CD4-positive, alpha-beta memory T cell (primary cell): ENCODE measurements at places on chromosomes 4 and X.
A peak's percentile ranks its signal among the peaks of the same experiment; 100 is the strongest.

GRCh38 chr4:26406346-26406975 is 83.8 kb downstream of the CCKAR start:
- no peak for DNase-seq

GRCh38 chrX:8089141-8089540 is 81.9 kb downstream of the VCX2 start:
- no peak for DNase-seq

GRCh38 chrX:78622831-78623230 is 36.3 kb downstream of the RTL3 start:
- no peak for DNase-seq

DNA sequence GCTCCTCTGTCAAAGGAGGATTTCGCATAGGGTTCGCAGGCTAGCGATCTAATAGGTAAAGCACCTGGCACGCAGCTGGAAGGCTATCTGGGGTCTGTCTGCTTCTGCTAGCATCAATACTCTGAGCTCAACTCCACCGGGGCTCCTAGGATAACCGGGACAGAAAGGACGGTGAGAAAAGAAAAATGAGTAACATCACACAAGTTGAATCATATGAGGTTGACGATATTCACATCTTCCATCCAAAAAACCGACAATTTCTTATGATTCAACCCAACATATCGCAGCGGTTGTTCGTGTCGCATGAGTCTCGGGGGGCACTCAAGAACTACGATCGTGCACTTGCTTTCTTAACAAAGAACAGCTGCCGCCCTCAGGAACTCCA is 1.8 kb downstream of the PROM1 start:
- DNase-seq: no peak

DNA sequence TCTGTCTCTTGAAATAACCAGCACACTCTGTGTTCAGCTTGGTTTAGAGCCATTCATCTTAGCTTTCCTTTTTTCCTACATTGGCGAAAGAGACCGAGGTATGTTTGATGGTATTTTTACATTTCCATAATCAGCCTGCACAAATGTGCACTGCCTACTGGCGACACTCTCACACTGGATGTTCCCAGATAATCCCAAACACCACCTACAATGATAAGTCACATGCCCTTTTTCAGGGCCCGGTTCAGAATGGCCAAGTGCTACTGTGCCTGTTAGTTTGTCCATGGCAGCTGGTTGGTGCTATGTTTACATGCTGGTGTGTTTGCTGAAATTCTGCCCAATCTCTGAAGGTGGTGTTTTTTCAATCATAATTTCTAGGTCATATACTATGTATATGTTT is 80.8 kb upstream of the NR3C2 start:
- DNase-seq: no peak

DNA sequence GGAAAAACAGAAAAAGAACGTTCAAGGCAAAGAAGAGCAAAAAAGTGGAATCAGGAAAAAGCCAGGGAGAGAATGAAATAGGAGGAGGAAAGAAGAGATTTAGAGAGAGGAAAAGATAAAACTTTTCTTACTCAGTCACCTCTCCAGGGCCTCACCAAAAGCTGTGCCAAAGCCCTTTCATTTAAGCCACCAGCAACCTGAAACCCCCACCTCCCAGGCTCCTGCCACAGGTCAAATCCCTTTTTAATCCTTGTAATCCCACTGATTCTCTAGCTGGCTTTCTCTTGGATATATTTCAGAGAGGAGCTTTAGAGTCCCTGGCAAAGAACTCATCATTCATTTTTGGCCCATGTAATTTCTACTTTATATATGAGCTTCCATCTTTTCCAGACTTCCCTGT is 25.7 kb upstream of the XIAP start:
- DNase-seq: no peak

GRCh38 chr4:176774852-176775251 is 17.9 kb downstream of the VEGFC start:
- no peak for DNase-seq

DNA sequence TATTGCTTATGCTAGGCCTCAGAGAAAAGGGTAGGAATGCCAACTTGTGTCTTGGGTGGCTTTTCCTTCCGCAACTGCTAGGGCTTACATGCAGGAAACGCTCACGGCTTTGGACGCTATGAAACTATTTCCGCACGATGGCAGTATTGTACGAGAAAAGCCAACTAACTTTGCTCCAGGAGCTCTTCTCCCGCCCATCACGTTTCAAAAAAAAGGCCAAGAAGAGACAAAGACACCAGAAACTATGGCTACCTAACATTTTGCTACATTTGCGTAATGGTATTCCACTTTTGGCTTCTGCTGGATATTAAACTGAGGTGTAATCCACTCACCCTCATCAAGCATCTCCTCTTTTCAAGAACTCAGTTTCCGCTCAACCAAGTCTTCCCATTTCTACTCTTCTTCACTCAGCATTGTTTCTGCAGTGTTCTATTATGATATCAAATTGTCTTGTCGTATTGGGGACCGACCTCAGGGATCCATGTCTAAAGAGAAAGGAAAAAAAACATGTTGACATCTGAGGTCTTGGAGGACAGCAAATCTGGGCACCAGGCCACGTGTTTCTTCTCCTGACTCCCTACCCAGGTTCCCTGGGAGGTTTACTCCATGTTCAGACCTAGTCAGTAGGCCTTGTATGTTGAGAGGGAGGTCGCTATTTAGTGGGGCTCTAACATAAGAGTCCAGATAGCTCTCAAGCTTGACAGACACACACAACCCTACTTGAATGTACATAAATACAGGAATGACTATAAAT is 239.4 kb upstream of the STK26 start:
- DNase-seq: peak; percentile 88

DNA sequence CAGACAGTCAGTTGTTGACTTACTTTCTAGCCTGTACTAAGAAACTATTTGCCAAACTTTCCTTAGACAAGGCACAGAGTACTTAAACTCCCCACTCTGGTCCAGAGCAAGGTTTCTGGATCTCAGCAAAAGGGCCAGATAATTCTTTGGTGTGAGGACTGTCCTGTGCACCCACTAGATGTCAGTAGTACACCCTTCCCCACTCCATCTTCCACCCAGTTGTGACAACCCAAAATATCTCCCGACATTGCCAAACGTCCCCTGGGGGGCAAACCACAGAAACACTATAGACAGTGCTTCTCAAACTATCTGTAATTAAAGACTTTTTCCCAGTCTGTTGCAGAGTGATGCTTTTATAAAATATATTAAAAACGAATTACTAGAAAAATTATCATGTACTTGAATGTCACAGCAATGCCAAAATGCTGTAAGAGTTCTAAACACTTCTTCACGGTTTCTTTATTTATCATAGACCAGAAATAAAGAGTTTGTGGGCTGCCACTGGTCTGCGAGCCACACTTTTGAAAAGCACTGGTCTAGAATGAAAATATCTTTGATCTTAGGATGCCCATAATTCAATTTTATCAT is 203.5 kb downstream of the PRDM5 start:
- DNase-seq: peak; percentile 6

DNA sequence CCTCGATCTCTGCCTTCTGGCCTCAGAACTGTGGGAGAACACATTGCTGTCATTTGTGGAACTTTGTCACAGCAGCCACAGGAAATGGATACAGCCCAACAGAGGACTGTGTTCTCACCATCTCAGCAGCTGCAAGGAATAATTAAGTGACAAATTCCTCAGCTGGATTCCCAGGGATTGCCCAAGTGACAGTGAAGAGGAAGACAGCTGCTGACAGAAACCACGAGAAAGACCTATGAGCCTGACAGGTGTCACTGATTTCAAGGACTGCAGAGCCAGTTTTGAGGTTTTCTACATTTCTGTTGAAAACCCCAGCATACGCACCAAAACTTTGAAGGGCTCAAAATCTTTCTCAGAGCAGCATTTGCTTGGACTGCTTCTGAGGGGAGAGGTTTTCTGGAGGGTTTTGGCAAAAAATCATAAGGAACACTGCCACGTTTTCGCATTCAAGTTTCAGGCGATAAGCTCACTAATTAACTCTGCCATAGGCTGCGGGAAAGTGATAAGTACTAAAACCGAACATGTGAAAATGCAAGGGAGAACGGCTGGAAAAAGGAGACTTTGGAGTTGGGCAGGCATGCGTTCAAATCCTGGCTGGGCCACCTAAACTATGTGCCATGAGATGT is 88.8 kb downstream of the DRD5 start:
- DNase-seq: no peak

- no peak for DNase-seq
These were observed 28.5 kb upstream of the RTL3 start for GRCh38 chrX:78687586-78687985.

- DNase-seq: no peak
These were observed 43.1 kb downstream of the MAB21L2 start for GRCh38 chr4:150625033-150625432.

- no peak for DNase-seq
These were observed 215.5 kb downstream of the GPAT3 start for GRCh38 chr4:83751336-83751949.

- no peak for DNase-seq
These were observed 3.7 kb upstream of the JAKMIP1 start for GRCh38 chr4:6204098-6204497.

GRCh38 chrX:44946771-44947170 is 73.8 kb downstream of the KDM6A start:
- no peak for DNase-seq

- no peak for DNase-seq
These were observed 17.6 kb upstream of the C4orf50 start for GRCh38 chr4:6035786-6036185.

GRCh38 chr4:86536151-86536550 is 58.0 kb upstream of the PTPN13 start:
- DNase-seq: no peak

- no peak for DNase-seq
These were observed 347.1 kb upstream of the FAT1 start for GRCh38 chr4:187070740-187071139.

- no peak for DNase-seq
These were observed 26.6 kb upstream of the PPP1R2C start for GRCh38 chrX:42804524-42804923.

GRCh38 chr4:124279741-124280140 is 432.8 kb downstream of the ANKRD50 start:
- no peak for DNase-seq

DNA sequence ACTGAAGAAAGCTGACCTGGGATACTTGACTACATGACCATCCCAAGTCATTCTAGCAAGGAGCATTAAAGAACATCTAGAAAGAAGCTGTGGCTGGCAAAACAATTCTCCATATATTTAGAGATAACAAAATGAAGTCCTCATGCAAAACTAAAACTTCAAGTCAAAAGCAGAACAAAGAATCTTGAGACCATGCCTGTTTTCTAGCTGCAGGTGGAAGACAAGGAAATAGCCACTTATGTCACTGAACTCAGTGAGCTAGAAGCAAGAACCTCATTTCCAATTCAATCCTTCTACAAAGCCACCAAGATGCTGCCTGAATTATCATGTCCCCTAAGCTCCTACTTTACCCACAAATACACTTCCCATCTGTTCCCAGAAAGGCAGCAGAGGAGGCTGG is 13.8 kb downstream of the USP46 start:
- DNase-seq: no peak

GRCh38 chr4:189029976-189030504 is 890.8 kb downstream of the TRIML1 start:
- DNase-seq: no peak
